Erythroblast (primary cell): ENCODE measurements at places on chromosomes 1 and 21.

- DNase-seq, result no peak
Observed at GRCh38 chr1:201982082-201982622, 296 bp upstream of the RNPEP start.

- no peak for DNase-seq
Observed at GRCh38 chr1:22442212-22442894, 9.3 kb upstream of the ZBTB40 start.

DNA sequence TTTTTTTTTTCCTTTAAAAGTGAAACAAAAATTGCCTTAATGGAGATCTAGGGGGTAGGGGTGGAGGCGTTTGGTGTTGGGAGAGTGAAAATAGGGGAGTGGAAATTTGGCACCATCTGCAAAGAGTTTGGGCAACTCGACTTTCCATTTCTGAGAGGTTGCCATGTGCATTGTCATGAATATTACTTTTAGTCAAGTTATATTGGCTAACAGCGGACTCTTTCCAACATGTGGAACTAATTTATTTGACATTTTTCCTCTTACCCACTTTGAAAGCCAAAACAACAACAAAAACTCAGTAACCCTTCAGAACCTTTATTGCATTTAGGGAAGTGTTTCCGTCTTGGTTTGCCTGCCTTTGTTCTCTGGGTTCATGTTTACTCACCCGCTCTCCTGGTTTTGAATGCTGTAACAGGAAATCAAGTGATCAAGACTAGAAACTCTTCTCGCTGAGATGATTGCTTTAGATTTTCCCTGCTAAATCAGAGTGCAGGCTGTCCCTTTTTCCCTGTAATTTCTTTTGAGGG is 70.4 kb downstream of the CACHD1 start:
- DNase-seq, result no peak

DNA sequence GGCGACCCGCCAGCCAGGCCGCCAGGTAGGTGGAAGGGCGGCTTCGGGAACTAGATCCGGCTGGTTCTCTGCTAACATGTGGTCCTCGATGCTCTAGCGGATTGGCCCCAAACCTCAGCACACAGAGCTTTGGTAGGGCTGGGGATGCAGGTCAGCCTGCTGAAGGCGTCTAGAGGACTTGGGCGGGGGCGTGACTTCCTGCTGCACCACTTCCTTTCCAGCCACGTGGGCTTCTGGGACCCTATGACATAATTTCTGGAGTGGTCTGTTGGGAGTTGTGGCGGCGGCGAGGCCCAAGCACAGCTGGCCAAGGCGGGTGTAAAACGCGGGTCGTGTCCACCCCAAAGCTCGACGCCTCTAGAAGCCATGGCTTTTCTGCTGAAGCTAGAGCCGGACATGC is 124.5 kb downstream of the ATF6 start:
- no peak for DNase-seq

DNA sequence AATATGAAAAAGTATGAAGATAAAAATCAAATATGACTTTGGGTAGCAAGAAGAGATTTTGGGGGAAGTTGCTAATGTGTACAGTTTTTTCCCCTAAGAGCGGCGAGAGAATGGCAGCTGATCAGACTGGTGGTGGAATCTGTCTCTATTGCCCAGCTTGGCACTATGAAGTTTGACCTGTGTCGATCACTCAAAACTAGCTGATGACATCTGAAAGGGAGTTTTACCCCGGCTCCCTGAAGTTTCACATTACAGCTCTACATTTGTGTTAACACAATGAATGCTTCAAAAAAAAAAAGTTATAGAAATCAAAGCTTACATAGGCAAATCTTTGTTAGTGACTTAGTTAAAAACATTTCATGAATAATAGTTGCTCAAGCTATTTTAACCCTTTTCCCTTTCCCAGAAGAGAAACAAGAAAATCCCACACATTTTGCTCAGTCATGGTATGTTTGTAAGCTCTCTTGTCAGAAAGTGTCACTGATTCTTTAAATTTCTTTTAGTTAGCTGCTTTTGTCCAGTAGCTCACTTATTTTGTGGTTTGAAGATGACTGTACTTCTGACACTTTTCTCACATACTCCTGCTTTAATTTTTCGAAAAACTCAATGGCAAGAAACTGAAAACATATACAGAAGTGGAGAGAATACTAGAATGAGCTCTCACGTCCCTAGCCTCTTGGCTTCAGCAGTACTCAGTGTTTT is 41.3 kb downstream of the DYRK1A start:
- no peak for DNase-seq

- DNase-seq, result no peak
Observed at GRCh38 chr1:188514917-188515316, 1686.2 kb downstream of the PLA2G4A start.

DNA sequence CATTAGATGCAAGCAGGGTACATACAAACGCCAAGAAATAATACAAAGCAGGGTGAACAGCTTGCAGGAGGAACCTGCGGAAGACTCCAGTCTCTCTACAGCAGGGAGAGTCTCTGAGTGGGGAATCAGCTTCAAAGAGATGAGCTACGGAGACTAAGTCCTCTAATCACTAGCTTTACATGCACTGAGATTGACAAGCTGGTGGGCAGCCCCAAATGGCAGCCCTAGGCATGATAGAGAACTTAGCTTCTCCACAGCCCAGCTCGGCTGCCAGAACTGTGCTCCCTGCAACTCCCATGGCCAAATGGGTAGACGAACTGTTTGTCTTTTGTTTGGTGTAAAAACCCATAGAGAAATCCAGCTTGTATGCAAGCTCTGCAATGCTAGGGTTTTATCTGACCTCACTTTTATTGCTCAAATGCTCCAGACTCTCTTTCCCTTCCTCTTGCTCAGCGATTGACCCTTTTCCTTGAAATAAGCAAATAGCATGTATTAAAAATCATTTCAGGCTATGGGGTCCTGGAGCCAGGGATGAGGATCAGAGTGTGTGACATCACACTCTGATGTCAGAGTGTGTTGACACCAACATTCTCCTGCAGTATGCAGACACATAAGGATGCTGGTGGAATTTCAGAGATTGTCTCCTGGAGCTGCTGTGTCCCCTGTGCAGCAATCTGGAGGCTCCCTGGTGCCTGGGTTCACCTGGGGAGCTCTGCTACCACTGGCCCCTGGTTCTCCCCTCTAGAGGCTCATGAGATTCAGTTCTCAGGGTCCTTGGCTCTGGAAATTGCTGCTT is 238.5 kb downstream of the TTLL7 start:
- DNase-seq, result peak; percentile 16

DNA sequence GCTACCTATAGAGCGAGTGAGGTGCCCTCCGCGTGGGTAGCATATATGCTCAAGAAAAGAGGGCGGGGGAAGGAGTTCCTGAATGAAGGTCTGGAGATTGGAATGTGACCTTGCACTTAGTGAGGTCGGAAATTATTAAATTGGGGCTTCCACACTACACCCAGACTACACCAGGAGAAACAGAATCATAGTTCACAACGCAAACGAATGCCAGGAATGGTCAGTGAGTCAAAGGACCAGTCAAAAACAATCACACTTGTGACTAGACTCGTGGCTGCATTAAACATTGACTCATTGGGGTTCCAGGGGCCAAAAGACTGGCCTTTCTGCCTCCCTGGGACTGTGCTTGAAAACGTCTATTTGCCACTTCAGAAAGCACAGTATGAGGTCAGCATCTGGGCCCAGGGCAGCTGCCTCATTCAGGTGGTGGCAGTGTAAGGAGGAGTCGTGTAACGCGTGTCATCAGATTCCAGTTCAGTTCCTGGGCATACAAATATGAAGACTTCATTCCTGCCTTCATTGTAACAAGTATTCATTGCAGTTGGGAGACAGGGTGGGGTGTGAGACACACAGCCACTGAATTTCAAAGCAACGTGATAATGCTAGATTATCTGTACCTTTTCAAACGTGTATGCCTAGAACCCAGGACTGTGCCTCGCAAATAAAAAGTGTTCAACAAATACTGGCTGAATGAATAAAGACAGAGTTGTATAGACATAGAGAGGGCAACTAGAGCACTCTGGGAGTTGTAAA is at the start of gene YOD1:
Gene YOD1, minus strand, starts transcription at position 18 of the 753 bp plus-strand sequence. CDS start 178 bp downstream, outside the sequence.
- peak; percentile 53 for DNase-seq

GRCh38 chr1:212503714-212504113 is 71.0 kb downstream of the NENF start:
- no peak for DNase-seq

- no peak for DNase-seq
Observed at GRCh38 chr1:112272101-112272772, 123.8 kb upstream of the CTTNBP2NL start.

GRCh38 chr1:61007534-61008364 is 74.6 kb upstream of the NFIA start:
- no peak for DNase-seq

DNA sequence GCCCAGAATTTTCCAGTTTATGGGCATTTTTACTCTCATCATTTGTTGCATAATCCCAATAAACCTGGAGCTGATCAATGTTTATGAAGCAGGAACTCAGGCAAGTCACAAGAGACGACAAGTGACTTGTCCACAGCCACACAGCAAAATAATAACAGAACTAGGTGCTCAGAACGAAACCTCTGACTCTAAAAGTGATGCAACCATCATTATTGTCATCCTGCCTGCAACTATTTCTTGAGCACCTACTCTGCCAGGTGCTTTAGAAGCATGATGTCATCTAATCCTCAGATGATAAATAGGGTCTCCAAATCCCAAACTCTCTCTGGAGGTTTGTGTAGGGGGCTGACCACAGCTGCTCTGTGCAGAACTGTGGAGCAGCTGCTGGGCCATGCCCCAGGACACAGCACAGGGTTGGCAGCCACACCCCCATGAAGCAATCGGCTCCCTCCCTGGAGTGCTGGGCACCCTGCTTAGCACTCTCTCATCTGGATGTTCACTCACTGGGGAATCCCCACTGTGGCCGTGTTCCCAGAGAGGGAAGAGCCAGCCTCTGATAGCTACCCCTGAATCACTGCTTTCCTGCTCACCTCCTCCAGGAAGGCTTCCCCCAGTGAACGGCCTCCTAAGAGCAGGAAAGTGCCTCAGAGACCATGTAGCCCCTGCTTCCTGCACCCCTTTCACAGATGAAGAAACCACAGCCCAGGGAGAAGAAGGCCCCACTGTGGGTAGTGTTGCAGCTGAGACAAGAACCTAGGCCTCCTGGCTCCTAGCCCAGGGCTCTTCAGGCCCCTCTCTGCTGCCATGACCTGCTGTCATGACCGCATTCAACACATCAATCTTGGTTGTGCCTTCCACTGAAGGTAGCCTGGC is 2.1 kb downstream of the TTC22 start:
- DNase-seq, result no peak

- no peak for DNase-seq
Observed at GRCh38 chr21:23471877-23472276, 2135.4 kb downstream of the MRPL39 start.

DNA sequence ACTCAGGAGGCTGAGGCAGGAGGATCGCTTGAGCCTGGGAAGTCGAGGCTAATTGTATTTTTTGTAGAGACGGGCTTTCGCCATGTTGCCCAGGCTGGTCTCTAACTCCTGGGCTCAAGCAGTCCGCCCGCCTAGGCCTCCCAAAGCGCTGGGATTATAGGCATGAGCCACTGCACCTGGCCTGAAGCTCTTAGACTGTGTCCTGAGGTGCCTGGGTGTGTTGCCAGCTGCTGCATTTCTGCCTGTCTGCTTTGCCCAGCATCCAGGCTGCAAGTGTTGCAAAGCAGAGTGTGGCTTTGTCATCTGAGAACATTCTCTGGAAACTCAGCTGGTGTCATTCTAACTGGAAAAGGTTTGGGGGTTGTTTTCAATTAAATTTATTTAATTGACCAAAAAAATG is 105.0 kb downstream of the HUNK start:
- DNase-seq, result no peak

DNA sequence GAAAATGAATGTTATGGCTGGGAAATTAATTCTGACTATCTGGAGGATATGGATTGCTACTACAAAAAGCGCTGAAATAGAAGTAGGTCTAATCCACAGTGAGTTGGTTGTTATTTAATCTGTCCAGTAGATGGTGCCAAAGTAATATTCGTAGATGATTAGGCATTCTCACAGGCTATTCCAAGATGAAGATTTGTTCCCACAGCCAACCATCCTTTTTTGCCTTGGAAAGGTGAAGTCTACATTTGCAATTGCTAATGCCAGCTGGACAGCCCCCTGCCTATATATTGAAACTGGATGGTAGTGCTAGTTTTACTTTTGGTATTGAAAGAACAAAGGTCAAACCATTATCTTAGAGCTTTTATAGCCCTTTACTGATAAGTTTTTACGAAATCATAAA is 43.8 kb downstream of the RBM11 start:
- DNase-seq, result peak; percentile 81

DNA sequence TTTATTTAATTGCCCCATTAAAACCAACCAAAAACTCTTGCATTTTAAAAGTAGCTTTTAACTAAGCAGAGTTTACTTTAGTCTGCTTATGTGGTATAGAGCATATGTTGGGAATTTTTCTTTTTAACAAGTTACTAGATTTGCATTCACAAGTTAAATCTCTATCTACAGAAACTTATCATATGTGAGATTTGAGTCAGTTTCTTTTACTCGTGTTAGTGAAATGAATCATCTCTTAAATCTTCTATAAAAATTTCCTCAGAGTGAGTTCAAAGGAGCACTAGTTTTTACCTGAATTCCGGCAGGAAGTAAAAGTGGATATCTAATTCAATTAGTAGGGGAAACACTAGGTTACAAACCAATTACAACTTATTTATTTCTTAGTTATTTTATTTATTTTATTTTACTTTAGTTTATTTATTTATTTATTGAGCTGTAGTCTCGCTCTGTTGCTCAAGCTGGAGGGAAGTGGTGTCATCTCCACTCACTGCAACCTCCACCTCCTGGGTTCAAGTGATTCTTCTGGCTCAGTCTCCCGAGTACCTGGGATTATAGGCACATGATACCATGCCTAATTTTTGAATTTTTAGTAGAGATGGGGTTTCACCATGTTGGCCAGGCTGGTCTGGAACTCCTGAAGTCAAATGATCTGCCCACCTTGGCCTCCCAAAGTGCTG is 1609.6 kb upstream of the B3GALT2 start:
- no peak for DNase-seq

DNA sequence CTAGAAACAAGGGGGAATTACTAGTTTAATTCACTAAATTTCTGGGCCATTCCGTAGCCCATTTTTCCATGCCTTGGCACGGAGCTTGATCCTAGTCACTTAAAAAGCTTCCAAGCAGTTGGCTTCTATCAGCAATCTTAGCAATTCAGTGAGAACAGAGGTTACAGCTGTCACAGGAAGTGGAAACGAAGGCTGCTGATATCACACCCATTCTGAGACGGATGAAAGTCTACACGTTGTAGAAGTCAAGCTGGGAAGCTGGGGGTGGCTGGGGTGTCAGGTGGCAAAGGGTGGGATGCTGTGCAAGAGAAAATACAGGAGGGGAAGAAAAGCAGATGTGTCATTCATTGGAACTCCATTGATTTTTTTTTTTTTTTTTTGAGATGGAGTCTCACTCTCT is 11.8 kb upstream of the STMN1 start:
- DNase-seq, result no peak

DNA sequence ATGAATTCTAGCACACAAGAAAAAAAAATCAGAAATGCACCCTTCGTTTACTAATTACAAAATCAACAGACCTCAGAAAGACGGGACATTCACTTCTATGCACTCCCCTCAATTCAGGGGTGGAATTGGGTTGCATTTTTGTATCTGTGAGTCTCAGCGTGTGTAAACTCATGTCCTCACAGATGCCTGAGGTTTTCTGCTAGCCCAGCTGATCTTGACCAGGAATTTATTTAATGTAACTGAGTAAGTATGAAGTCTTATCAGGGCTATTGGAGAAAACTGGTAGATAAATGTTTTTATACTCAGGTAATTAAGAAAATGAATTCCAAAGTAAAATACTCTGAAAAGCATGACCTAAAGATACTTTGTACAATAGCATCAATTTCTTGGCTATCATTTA is 167.7 kb downstream of the RUNX1 start:
- DNase-seq, result no peak
